SK-N-SH treated with all-trans-retinoic acid at 6 μM for 48 hours (cell line): ENCODE measurements at places on chromosomes 11 and 22.
A peak's percentile ranks its signal among the peaks of the same experiment; 100 is the strongest.

GRCh38 chr11:118956847-118957469 is 860 bp downstream of the UPK2 start:
- ATAC-seq = peak; percentile 21; the same call in 2 of the 3 replicates

GRCh38 chr22:48950151-48950915 is 877.3 kb downstream of the BRD1 start:
- no peak for ATAC-seq

GRCh38 chr11:59801981-59802638 is 8.5 kb downstream of the MRPL16 start:
- ATAC-seq = peak; percentile 79

DNA sequence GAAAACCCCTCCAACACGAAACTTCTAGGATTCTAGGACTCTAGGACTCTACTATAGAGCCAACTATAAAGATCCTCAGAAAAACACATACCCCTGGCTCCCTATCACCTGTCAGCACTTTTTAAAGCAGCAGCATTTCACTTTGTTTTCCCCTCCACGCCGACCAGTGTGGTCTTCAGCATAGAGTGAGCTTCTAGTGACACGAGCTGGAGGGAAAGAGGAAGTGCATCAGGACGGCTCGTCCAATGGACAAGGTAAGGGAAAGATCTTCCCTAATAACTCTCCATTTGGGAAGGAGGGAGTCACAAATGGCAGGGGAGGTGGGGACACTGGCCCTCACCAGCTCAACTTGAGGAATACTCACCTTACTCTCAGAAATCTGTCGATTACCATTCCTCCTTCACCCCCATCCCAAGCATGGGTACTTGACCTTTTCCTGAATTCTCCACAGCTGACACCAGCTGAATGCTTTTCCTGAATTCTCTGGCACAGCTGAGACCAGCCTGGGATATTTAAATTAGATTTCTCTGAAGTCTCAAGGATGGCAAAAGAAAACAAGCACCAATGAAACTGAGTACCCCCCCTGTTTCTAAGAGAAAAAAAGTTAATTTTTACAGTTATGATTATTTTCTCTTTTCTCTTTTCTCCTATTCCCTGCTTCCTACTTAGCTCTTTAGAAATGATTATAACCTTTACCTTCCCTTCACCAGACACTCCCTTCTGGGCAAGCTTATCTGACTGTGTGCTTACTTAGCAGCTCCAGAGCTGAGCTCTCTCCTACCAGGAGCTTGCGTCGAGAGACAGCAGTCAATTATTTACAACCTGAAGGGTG is 33.3 kb upstream of the NNMT start:
- peak; percentile 93 for ATAC-seq

GRCh38 chr11:13090228-13090708 is 81.2 kb downstream of the RASSF10 start:
- ATAC-seq = no peak

- ATAC-seq = peak; percentile 83
Measured at GRCh38 chr22:27045103-27045947, 387.9 kb downstream of the MIAT start.

DNA sequence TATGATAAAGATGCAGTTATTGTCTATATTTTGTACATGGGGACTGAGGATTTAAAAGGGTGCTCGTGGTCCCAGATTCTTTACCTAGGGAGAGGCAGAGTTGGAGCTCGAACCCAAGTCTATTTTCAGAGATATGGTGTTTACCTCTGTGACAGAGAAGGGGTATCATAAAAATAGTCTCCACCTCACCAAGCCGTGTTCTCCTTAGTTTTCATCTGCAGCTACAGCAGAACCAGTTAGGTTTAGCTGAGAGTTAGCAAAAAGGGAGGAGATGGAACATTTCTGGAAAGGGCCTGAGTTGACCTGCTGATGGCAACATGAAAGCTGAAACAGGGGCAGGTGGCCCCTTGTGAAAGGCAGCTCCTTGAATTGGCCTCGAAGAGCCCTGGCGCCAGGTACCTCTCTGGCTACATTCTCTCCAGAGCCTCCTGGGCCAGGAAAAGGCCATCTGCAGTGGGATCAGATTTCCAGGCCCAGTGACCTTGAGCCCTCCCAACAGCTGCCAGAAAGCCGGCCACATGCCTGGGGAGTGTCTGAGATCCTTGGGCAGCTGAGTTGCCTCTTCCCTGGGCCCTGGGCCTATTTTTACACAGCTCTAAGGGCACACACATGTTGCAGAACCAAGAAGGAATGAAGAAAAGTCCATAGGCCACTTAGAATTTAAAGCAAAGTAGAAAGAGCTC is 136.6 kb downstream of the NAV2 start:
- peak; percentile 25; the same call in 2 of the 3 replicates for ATAC-seq

DNA sequence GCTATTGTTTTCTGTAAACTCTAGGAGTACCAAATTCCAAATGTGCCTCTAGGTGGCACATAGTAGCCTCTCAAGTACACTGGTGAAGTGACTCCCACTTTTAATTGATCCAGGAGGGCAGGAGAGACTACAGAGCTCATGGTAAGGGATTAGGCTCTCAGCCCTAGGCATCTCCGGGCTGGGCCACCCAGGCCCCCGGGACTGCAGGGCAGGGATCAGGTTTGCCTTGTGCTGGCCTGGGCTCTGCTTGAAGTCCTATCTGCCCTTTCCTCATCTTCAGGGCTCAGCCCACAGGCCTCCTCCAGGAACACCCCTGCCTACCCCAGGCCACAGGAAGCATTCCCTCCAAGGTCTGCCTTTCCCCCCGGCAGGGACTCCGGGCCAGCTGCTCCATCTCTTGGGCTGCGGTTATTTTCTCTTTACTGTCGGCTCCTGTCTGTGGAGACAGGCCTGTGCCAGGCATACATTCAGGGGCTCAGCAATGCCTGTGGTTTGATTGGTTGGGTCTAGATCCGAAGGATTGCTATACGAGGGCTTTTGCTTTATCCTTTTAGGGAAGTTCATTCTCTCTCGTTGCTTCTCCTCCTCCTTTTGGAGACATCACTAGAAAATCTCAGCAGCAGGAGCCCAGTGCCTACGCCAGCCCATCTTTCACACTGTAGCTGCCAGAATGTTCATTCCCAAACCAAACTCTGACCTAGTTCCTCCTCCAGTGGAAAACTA is 32.8 kb downstream of the PARVA start:
- peak; percentile 21 for ATAC-seq

- peak; percentile 40 for ATAC-seq
Measured at GRCh38 chr11:125593114-125593820, 615 bp downstream of the STT3A start.

DNA sequence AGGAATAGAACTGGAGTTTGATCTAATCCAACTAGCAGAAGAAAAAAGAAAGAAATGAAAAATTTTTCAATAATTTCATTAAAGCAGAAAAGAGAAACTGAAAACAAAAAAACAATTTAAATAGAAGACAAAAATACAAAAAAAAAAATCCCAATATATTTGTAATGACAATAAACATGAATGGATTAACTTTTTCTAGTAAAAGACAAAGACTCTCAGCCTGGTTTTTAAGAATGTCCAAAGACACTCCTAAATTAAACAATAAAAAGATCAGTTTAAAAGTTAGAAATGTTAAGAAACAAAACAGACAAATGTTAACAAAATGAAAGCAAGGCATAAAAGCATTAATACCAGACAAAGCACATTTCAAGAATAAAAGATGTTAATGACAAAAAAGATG is 50.3 kb upstream of the ME3 start:
- no peak for ATAC-seq

GRCh38 chr11:102611291-102611690 is 13.8 kb downstream of the MMP20 start:
- ATAC-seq = no peak

- ATAC-seq = no peak
Measured at GRCh38 chr11:133318221-133318620, 214.1 kb downstream of the OPCML start.

DNA sequence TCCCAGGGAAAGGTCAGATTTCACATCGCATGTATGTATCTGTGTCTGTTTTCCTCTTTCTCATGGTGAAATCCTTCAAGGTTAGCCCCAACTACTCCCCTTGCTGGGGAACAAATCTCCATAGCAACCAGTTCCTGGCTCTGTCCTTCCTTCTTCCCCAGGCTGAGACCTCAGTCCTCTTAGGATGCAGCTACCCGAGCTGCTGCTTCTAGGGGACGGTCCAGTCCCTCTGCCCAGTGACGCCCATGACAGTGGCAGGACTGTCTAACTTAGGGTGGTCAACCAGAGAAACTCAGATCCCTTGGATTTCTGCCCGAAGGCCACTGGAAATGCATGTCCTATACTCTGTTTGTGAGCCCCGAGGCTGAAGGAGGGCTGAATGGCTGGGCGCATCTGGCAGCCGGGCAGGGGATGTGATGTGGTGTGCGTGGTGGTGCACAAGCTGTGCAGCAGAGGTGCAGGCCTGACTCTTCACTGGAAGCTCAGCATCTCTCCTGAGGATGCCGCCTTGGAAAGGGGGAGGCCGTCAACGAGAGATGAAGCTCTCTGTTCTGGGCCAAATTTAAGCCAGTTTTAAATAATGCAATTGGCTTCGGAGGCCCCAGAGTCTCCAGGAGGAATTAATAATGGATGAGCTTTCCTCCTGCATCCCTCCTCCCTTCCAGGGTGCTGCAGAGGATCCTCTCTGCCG is 118.7 kb upstream of the B3GAT1 start:
- ATAC-seq = no peak

DNA sequence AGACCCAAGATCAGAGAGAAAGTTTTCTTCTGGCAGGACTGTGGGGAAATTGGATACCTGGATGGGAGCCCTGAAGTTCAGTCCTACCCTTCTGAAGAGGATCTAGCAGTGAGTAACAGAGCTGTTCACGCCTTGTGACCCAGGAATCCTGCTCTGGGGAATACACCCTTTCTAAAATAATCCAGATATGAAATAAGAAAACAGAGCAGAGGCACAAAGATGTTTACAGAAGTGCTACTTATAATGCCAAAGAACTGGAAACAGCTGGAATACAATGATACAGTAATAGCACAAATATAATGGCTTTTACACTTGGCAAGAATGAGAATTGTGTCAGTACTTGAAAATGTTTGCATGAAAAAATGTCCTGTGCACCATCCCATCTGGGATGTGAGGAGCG is 304.0 kb upstream of the NARS2 start:
- no peak for ATAC-seq

- ATAC-seq = no peak
Measured at GRCh38 chr11:78268591-78269410, 80.1 kb downstream of the USP35 start.

GRCh38 chr11:6298605-6299004 is 21.7 kb downstream of the CAVIN3 start:
- peak; percentile 98 for ATAC-seq

GRCh38 chr11:11243590-11244469 is 109.2 kb downstream of the CSNK2A3 start:
- no peak for ATAC-seq

DNA sequence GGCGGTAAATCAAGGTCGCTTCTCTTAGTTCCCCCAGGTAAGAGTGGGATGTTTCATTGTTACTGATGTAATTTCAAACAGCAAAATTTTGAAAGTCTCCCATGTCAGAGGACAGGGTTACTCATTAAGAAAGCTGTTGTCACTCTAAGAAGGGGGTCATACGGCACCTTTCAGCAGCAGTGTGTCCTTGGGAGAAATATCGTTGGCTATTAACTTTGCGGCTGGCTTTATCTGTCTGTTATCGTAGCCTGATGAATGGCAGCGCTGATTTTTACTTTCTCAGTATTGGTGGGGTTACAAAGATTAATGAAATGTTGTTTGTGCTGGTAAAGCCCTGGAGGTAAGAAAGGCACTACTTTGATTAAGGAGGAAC is 27.5 kb upstream of the FBXO3 start:
- peak; percentile 4; the same call in 1 of the 3 replicates for ATAC-seq

GRCh38 chr11:20611892-20612291 is 12.5 kb downstream of the SLC6A5 start:
- ATAC-seq = no peak

GRCh38 chr11:16982256-16982671 is 31.9 kb downstream of the PLEKHA7 start:
- no peak for ATAC-seq

- ATAC-seq = peak; percentile 60
Measured at GRCh38 chr11:65110354-65110861, 1.3 kb upstream of the TM7SF2 start.

- ATAC-seq = no peak
Measured at GRCh38 chr11:87259736-87260135, 222.0 kb downstream of the TMEM135 start.

DNA sequence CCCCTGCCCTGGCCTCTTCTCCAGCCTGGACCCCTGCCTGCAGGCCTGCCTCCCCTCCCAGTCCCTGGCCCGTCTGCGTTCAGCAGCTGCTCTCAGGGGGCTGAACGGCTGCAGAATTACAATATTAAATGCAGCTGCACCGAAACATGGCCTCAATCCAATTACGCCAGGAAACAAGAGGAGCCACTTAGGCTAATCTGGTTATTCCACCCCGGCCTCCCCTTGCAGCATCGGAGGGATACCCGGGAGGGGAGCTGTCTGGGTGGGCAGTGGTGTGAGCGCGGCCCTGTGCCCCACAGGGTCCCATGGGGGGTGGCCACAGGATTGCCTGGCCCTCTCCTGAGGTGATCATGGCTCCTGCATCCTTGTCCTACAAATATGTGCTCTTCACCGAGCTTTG is 42.6 kb downstream of the FLRT1 start:
- peak; percentile 65 for ATAC-seq

DNA sequence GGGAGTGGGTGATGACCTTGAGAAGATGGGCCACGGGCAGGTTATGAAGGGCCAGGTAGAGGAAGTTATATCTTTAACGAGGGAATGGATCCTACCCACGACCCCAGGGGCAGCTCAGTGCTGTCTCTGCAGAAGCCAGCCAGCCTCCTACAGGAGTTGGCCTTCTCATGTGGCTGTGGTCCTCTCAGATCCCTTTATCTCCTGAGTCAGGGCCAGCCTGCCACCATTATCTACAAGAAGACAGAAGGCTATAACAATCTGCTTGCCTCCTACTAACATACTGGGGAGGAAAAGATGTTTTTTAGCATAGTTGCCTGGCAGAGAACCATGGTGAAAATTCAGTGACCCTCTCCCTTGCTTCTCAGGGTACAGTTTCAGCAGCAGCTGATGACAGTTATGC is 7.0 kb upstream of the YWHAH start:
- no peak for ATAC-seq

DNA sequence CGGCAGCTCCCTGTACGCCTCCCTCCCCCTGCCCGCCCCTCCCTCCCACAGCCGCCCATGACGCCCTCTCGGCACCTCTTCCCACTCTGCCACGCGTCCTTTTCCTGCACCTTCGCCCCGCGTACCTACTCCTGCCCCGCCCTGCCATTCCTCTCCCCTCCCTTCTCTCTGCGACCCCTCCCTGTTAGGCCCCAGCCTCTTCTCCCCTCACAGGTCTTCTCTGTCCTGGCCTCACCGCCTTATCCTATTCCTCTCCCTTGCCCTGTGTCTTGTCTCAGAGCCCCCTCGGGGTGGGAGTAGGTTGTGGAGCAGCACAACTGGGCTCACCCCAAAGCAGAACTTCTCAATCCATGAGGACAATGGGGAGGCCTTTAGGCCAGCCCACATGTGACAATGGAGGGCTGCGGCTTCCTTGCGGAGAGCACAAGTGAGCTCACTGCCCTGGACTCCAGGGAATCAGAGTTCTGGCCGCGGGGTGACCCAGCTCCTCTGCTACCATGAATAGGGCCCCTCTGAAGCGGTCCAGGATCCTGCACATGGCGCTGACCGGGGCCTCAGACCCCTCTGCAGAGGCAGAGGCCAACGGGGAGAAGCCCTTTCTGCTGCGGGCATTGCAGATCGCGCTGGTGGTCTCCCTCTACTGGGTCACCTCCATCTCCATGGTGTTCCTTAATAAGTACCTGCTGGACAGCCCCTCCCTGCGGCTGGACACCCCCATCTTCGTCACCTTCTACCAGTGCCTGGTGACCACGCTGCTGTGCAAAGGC is 539 bp downstream of the SLC35C1 start:
- ATAC-seq = peak; percentile 50
